ENCODE measurements at places on chromosomes 5 and 9.

GRCh38 chr9:87089506-87089905 is 142.2 kb upstream of the GAS1 start:
- no peak for DNase-seq

- DNase-seq: no peak
Observed at GRCh38 chr9:77876091-77876490, 155.5 kb downstream of the GNAQ start.

DNA sequence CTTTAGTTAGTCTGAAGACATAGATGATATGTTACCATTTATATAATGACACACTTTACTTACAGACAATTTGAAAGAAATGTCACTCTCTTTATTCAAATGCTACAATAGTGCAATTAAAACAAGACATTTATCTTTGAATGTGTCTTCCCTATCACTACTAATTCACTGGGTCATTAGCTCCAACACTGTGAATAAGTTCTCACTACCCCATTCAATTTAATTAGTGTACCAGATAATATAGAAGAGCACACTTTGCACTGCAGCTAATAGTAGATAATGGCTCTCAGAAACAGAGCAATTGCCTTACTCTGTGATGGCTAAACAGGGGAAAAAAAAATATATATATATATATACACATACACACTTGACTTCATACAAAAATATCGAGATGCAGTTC is 497.0 kb downstream of the DTWD2 start:
- DNase-seq: no peak

- no peak for DNase-seq
Observed at GRCh38 chr5:102638316-102638715, 116.8 kb upstream of the PAM start.
